ENCODE measurements at places on chromosomes 16 and 17.

GRCh38 chr17:82317394-82318168, at the start of gene CD7:
CD7 (minus strand) TSS chr17:82317608; CDS start chr17:82317495, 113 bp downstream.
- DNase-seq: no peak

GRCh38 chr16:85402910-85403692, 210.0 kb upstream of the GSE1 start:
- DNase-seq: no peak

- DNase-seq: no peak
Measured at GRCh38 chr16:66050991-66051390, 315.5 kb upstream of the CDH5 start.

- DNase-seq: no peak
Measured at GRCh38 chr16:72827866-72828265, 220.1 kb downstream of the ZFHX3 start.

DNA sequence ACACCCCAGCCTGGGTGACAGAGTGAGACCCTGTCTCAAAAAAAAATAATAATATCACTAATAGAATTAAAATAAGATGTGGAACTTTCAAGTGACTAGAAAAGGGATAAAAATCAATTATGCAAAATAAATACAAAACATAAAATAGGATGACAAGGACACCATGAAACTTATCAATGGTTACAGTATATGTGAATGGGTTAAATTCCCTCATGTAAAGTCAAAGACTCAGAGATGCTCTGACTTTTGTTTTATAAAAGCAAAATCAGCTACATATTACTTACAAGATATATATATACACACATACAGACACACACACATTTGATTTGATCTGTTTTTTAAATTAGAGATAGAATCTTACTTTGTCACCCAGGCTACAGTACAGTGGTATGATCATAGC, 33.5 kb upstream of the SCNN1B start:
- no peak for DNase-seq

DNA sequence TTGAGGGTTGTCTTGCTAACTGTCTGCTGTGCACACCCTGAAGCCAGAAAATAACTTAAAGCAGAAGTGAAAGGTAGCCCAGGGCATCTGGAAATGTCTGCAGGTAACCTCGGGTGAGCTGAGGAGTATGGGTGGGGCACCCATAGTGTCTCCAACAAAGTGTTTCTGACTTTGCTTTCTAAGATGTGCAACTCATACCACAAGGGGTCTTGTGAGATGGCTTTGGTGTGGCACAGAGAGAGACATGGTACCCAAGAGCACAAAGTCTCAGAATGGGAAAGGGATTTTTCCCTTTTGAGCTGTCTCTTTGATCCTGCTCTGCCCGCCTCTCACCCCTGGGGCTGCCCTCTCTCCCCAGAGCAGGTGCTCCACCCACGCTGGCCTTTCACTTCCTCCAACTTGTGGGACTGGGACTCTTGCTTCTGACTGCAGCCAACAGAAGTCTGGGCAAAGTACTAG, 6.9 kb downstream of the CHD9 start:
- DNase-seq: peak; percentile 71

DNA sequence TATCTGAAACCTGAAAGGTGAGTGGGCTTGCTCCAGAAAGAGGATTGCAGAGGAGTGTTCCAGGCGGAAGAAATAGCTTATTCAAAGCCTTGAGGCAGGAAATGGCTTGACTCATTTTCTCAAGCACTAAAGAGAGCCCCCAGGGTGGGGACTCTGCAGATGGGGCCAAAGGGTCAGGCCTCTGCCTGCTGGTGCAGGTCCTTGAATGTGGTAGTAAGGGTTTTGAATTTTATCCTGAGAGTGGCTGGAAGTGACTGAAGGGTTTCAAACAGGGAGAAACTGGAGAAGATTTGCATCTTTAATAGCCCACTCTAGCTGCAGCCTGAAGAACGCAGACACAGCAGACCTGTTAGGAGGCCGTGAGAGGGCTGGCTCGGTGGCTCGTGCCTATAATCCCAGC, 144.4 kb downstream of the CCT6B start:
- DNase-seq: no peak
